ENCODE measurements at places on chromosomes 2 and 18. TPM values are rescaled to one million over a fixed set of nuclear protein-coding genes. Genes with fewer than 3 reads are reported as not detected.

GRCh38 chr2:207869784-207870778 lies 100.4 kb upstream of the FZD5 start:
- no peak for DNase-seq

- DNase-seq: no peak
Observed at GRCh38 chr2:189437926-189438325, 3.3 kb upstream of the WDR75 start.

- DNase-seq: no peak
Observed at GRCh38 chr2:203994735-203995134, 58.2 kb downstream of the ICOS start.

GRCh38 chr2:234444893-234445292 lies 52.0 kb downstream of the ARL4C start:
- peak; percentile 82 for DNase-seq

Gene HOXD3
- total RNA-seq: 9.1 TPM

Gene GLB1L
- total RNA-seq: not detected
